Substantia nigra (tissue), 51 donors: ENCODE measurements at places on chromosomes 11 and 22.

DNA sequence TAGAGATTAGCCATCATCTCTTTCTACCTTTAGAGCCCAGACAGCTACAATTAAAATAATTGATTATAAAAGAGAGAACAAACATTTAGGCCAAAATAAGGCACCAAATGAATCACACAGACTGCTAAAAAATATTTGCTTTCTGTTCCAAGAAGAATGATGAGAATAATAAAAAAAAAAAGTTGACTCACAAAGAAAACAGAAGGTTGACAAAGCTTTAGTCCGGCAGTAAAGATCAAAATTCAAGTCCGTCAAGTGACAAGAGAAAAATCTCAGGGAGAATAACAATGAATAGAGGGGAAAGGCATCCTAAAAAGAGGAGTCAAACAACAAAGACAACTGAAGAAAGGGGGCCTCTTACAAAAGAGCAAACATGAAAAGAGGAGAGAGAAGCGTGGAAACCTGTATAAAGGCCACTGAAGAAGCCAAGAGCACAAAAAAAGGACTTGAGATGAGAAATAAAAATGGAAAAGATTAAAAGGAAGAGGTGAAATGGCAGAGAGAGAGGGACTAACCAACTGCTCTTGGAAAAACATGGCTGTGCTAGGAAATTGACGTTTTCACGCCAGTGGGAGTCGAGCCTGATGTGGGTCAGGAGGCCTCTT is 910.2 kb downstream of the OPCML start:
- DNase-seq: no peak

GRCh38 chr11:114317787-114318137 is 21.6 kb downstream of the NNMT start:
- no peak for DNase-seq

DNA sequence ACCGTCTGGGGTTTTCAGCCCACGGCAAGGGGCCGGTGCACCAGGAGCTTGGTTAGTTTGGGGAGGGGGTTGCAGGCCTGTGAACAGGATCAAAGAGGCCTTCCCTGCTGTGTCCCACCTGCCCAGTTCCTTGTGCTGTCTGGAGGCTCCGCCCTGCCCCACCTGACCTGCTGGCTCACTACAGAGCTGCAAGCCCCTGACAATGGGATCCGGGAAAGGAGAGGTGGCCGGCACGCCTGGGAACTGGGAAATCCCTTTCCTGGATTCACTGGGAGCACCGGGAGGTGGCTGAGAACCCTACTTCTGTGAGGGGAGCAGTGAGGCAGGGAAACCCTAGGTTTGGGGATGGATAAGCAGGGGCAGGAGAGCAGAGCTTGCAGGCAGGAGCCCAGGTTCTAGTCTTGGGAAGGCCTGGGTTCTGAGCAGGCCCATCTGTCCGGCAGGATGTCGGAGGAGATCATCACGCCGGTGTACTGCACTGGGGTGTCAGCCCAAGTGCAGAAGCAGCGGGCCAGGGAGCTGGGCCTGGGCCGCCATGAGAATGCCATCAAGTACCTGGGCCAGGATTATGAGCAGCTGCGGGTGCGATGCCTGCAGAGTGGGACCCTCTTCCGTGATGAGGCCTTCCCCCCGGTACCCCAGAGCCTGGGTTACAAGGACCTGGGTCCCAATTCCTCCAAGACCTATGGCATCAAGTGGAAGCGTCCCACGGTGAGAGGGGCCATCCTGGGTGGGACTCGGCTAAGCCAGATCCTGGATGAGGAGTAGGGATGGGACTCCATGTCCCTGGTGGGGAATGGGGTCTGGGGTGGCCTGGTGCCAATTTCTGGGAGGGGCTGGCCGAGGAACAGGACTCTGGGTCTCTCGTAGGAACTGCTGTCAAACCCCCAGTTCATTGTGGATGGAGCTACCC is 786 bp downstream of the CAPN1 start:
- DNase-seq: no peak

DNA sequence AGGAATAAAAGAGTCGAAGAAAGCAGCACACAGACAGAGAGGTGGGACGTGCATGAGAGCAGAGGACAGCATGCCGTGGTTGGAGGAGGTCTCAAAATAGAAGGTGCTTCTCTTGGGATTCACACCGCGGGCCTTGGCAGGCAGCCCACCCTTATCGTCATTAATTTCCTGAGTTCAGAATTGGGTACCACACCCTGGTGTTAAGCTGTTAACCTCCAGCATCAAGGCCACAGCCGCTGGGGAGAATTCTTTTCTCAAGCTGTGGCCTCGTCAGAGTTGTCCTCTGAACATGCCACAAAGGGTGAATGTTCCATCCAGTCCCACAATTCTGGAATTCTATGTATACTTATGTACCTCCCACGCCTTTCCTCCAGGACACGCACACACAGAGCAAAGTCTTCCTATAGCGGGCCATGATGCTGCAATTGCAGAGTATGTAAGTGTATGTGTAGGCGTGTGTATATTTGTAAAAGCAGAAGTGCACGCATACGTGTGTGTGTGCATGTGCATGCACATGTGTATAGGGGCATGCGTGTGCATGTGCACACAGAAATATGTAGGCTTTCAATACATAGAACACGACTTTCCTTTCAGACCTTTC is 39.0 kb downstream of the ADAMTS8 start:
- DNase-seq: no peak

DNA sequence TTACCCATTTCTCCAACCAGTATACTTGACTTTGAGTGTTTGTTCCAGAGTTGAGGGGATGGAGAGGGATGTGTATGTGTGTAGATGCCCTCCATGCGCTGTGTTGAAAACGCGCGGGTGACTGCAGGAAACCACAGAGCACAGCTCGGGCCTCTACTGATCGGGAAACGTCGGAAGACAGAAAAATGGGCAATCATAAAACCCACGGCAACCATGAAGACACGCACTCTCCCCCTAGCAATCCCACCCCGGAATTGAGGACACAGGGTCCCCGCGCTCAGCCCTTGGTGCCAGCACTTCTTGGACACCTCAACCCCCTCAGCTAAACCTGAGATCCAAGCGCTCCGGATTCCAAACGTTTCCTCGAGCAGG is 251 bp upstream of the UQCC3 start:
- no peak for DNase-seq

DNA sequence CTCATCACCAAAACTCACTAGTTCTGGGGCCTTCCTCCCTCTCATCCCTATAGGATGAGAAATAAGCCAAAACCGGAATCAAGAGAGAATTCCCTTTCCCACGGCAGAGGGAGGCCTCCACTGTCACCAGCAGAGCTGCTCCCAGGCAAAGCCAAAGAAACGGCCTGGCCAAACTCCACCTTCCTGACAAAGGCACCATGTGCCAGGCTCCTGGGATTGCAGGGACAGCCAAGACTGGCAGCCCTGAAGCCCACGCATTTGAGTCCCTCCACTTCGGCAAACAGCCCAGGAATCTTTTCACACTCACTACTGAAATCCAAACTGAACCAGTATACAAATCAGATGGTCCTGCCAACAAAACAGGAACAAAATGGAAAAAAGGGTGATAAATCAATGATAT is 6.1 kb downstream of the SMCO4 start:
- DNase-seq: peak; percentile 19

- DNase-seq: no peak
Observed at GRCh38 chr11:24289301-24289700, 207.6 kb upstream of the LUZP2 start.

GRCh38 chr11:63791495-63792167 is 21.6 kb upstream of the SPINDOC start:
- DNase-seq: no peak

- peak; percentile 36 for DNase-seq
Observed at GRCh38 chr11:353179-353873, 16.0 kb upstream of the B4GALNT4 start.

DNA sequence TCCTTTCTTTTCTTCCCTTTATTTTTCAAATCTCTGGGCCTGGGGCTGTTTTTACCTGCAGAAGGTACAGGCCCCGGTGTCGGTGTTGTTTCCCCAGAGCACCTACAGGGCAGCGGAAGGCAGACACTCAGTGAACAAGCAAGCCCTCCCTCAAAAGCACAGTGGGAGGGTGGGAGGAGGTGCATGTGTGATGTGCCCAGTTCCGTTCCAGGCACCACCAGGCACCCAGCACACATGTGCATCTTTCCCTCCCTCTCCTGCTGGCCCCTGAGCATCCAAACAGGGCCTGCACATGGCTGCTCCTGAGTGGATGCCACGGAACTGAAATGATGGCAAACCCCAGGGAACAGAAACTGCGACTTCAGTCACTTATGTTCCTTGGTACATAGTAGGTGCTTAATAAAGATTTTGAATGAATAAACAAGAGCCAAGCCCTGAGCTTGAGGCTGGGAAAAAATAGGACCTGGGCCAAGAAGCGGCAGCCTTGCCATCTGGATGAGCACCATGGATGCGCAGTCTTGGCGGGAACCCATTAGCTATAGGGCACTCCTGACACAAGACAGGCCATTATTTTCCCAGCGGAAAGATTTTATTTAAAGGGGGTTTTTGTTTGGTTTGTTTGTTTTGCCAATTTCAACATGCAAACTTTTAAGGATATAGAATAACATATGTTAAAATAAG is 47.8 kb downstream of the ARRB1 start:
- DNase-seq: peak; percentile 76

DNA sequence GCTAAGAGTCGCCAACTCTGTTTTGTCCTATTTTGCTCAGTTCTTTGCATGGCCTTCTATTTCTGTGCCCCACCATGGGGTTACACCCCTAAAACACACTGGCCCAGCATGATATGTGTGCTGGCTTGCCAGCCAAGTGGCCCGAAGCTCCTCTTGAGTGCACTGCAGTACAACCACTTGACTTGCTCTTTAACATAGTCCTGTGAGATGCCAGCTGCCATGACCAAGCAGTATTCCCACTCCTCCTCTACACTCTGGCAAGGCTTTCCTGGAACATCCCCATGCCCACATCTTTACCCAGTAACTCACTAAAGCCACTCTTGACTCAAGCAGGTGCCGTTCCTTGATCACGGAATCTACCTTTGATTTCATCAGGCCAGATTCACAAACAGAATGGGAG is 102.9 kb upstream of the GAL start:
- no peak for DNase-seq

DNA sequence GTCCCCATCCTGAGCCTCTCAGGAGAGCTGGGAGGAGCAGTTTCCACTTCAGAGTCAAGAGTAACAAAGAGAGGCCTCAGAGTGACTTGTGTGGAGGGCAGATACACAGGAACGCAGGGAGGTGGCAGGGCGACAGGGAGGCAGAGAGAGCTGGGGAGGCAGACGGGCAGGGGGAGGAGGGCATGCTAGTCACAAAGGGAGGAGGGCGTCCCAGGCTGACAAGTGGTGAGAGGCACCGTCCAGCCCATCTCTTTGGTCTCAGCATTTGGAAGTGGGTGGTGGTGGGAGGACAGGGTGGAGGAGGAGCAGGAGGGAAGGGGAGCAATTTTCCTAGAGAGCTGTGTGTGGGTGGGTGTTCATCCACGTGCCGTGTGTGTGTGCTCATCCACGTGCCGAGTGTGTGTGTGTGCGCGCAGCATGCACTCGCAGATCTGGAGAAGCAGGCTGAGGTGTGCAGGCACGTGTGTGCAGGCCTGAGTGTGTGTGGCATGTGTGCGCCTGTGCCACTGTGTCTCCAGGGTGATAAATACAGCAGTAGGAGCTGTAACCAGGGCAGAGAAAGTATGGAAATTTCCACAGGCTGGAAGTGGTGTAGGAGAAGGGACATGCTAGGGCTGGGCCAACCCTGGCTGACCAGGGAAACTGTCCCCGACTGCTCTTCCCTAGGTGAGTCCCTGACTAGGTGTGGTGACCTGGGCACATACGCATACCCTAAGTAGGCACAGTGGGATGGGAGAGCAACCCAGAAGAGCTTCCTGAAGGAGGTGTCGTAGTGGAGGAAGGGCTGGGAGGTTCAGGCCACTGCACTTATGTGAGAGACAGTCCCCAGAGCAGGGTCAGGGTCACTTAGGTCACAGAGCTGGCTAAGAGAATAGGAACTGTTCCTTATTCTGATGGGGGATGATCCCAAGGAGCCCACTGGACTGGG is 7.3 kb upstream of the PDE2A start:
- DNase-seq: no peak

DNA sequence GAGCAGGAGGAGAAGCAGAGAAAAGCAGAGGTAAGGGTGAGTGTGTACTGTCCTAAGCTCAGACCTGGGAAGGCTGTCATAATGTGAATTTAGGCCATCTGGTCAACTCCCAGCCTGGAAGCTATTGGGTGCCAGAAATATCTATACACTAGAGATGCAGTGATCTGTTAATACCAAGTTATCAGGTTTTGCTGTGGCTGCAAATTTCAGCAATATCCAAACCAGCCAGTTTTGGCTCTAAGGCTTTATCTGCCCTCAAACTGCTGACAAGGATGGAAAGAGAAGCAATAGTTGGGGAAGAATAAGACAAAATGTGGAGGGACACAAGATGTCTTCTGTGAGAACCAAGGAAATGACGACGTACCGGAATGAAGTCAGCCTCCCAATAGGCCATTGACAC is 62.9 kb downstream of the CYB5R2 start:
- no peak for DNase-seq

DNA sequence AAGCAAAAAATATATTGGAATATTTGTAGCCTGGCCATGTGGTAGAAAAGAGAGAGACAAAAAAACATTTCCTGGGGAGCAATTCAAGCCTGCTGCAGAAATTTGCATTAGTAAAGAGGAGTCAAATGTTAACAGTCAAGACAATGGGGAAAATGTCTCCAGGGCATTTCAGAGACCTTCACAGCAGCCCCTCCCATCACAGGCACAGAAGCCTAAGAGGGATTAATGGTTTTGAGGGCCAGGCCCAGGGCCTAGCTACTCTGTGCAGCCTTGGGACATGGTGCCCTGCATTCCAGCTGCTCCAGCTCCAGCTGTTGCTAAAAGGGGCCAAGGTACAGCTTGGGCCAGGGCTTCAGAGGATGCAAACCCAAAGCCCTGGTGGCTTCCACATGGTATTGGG is 46.8 kb downstream of the PGR start:
- DNase-seq: no peak

DNA sequence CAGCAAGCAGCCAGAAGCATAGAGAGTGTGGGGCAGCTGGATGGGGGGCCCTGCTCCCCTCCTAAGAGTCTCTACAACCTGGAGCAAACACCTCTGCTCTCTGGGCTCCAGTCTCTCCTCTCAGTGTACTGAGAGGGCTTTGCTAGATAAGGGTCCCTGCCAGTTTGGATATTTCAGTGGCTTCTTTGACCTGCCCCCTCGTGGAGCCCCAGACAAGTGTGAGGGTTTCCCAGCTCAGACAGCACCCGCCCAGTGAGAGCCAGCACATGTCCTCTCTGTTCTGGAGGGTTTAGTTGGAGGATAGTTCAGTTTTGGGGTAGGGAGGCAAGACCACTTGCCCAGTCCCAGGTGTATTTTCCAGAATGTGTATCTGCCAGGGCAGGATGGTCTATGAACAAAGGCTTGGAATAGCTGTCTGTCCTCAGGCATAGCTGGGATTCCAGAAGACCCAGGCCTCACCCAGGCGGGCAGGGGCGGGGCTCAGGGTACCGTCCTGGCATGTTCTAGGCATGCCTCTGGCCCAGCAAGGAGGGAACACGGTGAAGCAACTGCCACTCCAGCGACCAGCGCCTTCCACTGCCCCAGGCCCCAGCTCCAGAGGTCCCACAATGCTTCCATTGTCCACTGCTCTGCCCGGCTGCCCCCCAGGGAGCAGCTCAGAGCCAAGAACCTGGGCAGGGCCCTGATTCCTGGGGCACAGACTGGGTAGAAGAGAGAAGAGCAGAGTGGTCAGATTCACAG is 7.5 kb upstream of the MICALL1 start:
- DNase-seq: peak; percentile 75

GRCh38 chr22:38345782-38346181 is 28.5 kb upstream of the CSNK1E start:
- no peak for DNase-seq

GRCh38 chr11:14503023-14503422 is 3.4 kb upstream of the COPB1 start:
- no peak for DNase-seq

GRCh38 chr11:77611921-77612320 is 22.2 kb downstream of the AQP11 start:
- no peak for DNase-seq
